Activated CD4-positive, CD25-positive, alpha-beta regulatory T cell treated with anti-CD3 and anti-CD28 coated beads, Interleukin-2, amount 50 U/mL, for 16 hours (primary cell): ENCODE measurements at places on chromosomes 6 and 20.

GRCh38 chr20:16548068-16548672, 25.1 kb downstream of the KIF16B start:
- no peak for DNase-seq

DNA sequence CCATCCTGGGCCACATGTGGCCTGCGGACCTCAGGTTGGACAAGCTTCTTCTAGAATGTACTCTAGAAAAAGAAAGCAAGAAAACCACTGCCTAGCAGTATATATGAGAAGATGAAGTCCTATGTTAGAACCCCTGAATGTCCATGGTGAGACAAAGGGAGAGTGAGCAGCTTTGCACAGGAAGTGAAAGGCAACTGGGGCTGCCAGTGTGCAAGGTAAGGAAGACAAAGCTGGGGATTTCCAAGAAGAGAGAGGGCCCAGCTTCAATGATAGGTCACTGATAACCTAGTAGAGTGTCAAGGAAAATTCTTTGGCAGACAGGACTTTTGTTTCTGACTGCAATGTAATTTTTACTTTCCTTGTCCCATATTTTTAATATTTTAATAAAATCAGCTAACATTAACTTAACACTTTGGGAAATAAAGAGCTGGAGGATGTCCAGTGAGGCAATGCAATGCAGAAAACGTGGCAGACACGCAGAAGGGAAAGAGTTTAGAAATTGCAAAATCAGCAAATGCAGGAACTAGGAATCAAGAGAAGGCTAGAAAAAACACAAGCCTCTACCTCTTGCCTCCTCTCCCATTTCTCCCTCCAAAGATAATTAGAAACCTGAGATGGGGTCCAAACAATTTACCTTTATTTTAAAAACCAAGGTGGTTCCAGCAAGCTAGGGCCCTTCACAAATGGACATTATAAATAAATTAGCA, 47.4 kb downstream of the CYP39A1 start:
- DNase-seq: no peak

GRCh38 chr6:1001655-1002349, 308.9 kb upstream of the EXOC2 start:
- DNase-seq: no peak

- DNase-seq: no peak
Measured at GRCh38 chr6:38077488-38078030, 258.0 kb downstream of the ZFAND3 start.

DNA sequence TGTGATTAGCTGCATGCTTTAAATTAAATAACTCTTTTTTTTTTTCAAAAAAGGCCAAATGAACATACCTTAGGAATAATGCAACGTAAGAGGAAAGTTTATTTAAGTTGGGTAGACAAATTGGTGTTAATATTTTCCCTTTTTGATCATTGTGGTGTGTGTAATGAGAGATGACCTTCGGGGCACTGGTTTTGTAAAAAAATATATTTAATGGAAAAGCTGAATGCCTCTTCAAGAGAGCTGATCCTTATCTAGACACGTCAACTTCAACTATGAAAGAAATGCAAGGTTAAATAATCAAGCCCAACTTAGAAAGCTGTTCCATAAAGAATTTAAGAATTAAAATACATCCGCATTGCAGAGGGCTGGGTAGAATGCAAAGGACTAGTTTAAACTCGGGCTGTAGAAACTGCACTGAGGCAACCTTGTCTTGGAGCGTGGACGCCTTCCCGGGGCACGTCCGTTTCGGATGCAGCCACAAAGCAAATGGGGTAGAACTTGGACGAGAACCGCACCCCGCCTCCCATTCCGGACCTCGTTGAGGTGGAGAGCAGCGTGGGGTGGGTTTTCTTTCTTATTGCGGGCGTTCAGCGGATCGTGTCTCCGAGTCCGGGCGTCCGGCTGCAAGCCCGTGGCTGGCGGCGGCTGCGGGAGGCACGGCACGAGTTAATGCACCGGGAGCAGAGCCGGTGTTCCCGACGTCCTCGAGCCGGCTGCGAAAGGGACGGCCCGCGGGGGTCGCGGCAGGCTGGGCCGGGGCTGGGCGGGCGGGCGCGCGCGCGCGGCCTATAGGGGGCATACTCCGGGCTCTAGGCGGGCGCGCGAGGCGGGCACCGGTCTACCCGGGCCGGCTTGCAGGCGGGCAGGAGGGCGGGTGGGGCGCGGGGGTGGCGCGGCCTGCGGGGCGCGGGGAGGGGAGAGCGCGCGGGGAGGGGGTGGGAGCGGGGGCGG, 1.9 kb downstream of the JARID2 start:
- DNase-seq: peak; percentile 21

GRCh38 chr6:143562143-143562542, 50.6 kb upstream of the FUCA2 start:
- no peak for DNase-seq

GRCh38 chr6:56938649-56939191, 16.2 kb upstream of the BEND6 start:
- DNase-seq: no peak

- no peak for DNase-seq
Measured at GRCh38 chr6:110036408-110037302, 58.5 kb downstream of the GPR6 start.

GRCh38 chr6:1312473-1313367, 822 bp downstream of the FOXQ1 start:
- no peak for DNase-seq

DNA sequence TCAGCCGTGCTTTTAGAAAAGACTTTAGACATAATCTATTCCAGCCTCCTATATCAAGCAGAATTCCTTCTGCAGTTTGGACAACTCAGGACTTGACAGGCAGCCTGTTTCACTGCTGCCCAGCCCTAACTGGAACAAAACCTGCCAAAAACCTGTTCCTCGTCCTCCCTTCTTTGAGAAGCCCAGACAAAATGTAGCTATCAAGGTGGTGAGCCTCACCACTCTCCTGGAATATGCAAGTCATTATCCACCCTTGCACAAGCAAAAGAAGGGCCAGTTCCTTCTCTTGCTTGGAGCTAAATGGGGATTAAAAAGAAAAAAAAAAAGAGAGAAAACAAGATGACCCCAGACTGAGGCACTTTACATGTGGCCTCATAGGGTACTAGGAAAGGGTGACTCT, 64.2 kb downstream of the TFAP2A start:
- no peak for DNase-seq

DNA sequence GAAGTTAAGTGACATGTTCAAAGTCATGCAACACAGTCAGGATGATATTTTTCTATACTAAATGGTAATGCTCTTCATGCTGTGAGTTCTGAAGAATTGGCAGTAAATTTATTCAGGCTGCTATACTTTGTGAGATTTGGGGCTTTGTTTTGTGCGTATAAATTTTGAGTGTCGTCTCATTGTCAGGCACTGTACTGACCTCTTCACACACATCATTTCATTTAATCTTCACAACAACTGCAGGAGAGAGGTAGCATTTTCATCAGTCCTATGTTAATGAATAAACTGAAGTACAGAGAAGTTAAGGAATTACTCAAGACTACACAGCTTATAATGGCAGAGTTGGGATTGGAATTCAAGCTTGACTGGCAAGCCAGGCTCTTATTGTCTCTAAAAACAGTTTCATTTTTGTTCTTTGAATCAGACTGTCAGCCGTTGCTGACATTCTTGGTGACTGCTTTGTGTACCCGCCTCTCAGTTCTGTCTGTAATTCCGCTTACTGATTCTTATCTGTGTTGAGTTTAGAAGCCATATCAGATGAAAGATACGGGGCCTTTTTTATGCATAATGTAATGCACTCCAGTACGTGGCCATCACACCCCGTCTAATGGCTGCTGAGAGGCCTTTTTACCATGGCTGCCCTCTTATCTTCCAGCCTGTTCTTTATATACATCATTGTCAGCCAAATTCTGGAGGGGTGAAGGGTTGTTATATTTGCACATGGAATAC, 274.9 kb downstream of the UTRN start:
- DNase-seq: no peak

DNA sequence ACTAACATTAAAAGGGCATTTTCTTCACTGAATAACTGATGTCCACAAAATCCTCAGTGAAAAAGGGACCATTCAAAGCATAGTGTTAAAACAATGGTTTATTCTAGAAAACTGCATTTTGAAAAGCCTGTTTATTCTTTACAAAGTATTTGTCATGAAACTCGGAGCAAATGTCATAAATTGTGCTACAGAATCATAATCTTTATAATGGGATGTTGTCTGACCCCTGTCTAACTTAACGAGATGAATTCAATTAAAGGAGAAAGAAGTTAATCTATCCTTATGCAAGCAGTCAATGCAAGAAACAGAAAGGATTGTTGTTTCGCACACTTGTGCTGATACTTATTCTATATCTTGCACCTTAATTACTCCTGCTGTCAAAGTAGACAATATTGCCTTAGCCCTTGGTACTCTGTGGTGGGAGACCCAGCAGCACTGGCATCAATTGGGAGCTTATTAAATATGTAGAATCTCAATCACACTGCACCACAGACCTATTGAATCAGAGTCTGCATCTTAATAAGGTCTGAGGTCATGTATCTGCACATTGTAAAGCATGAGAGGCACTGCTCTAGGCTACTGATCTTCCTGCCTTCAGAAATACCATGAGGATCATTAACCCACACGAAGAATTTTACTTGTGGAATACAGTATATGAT, 708.3 kb downstream of the HDGFL1 start:
- DNase-seq: no peak

GRCh38 chr6:113361014-113361645, 496.0 kb upstream of the MARCKS start:
- DNase-seq: no peak

DNA sequence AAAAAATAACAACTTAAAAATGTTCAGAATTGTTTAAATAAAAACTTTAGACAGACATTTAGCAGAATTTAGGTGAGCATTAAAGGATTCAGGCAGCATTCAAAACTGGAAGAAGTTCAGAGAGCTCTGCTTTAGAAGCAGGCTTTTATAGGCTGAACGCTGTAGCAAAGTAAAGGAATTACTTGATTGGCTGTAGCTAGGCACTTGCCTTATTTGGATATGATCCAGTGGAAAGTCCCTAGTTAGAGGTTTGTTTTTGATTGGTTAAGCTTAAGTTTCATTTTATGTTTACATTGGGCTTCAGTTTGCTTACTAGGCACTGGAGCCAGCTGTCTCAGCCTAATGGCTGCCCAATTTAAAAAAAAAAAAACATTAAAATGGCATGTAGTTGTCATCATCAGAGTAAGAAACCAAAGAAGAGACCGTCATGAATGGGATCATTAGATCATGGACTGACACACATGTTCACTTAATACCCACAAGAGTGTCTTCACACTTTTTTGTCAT, 65.1 kb downstream of the CBFA2T2 start:
- DNase-seq: peak; percentile 17

GRCh38 chr20:14906908-14907434, 569.6 kb upstream of the FLRT3 start:
- DNase-seq: no peak

- DNase-seq: no peak
Measured at GRCh38 chr6:6497976-6498375, 90.5 kb upstream of the LY86 start.

DNA sequence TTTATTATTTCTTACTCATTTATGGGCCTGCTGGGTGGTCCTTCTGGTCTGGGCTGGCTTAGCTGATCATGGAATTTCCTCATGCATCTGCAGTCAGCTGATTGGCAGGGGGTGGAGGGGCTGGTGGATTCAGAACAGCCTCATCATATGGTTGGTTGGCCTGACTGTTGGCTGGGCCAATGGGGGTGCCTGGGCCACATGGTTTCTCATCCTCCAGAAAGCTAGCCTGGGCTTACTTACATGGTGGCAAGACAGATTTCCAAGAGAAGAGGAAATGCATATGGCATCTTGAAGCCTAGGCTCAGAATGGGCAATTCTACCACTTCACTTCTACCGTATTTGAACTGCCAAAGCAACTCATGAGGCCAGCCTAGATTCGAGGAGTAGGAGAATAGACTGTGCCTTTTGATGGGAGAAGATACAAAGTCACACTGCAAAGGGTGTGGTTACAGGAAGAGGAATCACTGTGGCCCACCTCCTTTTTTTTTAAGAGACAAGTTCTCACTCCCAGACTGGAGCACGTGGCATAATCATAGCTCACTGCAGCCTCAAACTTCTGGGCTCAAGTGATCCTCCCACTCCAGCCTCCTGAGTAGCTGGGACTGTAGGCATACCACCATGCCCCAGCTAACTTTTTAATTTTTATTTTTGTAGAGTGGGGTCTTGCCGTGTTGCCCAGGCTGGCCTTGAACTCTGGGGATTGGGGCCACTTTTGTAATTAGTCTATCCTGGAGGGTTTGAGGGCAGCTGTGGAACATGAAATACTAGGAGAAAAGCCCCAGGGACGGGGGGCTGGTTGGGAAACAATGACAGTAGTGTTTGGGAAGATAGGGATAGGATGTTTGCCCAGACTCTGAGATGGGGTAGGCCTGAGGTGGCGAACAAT, 47.6 kb upstream of the RNF24 start:
- DNase-seq: no peak

GRCh38 chr6:42210551-42210950, 7.1 kb downstream of the MRPS10 start:
- DNase-seq: no peak

DNA sequence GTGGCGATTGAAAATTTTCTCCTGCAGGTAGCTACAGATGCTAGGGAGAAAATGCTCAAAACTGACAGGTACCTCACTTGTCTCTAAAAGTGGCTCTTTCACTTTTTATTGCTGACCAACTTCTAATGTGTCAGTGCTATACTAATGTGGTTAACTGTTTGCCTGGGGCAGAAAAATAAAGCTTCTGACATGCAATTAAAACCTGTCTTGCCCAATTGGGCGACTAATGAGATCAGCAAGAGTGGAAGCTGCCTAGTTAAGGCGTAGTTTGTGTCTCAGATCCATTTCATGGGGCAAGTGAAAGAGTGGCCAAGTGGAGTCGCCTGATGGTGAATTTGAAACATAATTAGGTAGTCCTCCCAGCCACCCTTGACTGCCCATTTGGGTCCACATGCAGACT, 193.3 kb downstream of the TSHZ2 start:
- DNase-seq: no peak

DNA sequence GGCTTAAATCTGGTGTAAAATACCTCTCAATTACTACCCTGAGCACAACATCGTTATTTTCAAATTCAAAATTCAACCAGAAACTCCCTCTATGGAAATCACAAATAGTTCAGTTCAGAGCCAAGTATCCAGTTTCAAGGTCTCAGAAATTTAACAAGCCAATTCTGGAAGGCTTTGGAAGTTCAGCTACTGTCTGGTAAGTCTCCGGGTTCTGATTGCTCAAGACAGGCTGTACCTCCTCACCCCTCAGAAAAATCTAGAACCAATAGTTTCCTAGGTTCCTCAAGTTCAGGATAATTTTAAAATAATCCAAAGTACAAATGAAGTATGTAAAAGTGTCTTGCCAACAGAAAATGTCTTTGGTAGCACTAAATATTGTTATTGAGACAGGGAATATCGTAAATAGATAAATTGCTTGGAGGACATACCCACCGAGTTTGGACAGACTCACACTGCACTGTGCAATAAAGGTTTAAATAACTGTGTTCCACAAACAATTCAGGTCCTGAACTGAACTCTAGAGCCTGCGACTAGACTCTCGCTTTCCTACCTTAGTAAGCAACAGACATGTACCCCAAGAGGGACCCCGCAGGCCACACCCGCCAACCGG, 729 bp downstream of the ATG5 start:
- no peak for DNase-seq
